ENCODE measurements at places on chromosomes 4 and X. TPM values are rescaled to one million over a fixed set of nuclear protein-coding genes. Genes with fewer than 3 reads are reported as not detected.

The VCX gene
- not detected for total RNA-seq

- H3K36me3 ChIP-seq: no peaks in the 10 kb centered on the region
- H3K4me1 ChIP-seq: no peaks in the 10 kb centered on the region
Measured at GRCh38 chrX:74680836-74681235, 66.4 kb upstream of the RLIM start.

DNA sequence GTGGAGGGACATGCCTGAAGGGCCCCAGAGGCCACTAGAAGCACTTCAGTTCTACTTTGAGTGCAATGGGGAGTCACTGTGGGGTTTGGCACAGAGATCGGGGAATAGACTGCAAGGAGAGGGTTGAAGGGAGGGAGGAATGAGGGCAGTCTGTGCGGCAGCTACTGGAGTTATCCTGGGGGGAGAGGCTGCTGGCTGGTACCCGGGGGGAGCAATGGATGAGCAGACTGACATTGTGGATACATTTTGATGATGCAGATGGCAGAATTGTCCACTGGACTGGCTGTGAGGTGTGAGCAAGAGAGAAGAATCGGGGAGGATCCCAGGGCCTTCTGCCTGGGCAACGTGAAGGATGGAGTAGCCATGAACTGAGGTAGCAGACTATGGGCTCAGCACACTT lies 2.8 kb upstream of the MAMLD1 start:
- H3K4me1 ChIP-seq: peaks cover 20% of the 10 kb centered on the region
- H3K36me3 ChIP-seq: no peaks in the 10 kb centered on the region
- no peak for DNase-seq
- H3K4me3 ChIP-seq: peak overlapping the region; percentile 16
- H3K27ac ChIP-seq: no peak overlapping the region

DNA sequence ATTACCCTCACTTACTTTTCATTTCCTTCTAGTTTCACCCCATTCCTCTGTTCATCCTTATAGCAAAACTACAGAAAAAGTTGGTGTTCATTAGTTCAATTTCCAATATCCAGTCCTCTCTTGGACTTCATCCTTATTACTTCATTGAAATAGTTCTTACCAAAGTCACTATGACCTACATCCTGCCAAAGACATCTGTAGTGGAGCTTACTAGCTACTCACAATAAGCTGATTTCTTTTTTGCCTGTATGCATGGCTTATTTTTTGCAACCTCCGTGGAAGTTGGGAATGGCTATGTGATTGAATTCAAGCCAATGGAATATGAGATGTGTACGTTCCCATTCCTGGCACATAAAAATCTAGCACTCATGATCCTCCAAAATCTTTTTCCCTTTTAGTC lies 4.6 kb upstream of the CDKL2 start:
- H3K27me3 ChIP-seq: peaks cover 7% of the 10 kb centered on the region
- no peak for DNase-seq
- H3K4me1 ChIP-seq: peaks cover 20% of the 10 kb centered on the region
- H3K27ac ChIP-seq: no peak overlapping the region

The ADH1C gene
- not detected for total RNA-seq

The ABCG2 gene
- total RNA-seq: 0.34 TPM

- peaks cover 38% of the 10 kb centered on the region for H3K4me1 ChIP-seq
- peak overlapping the region; percentile 48 for H3K27ac ChIP-seq
- H3K4me3 ChIP-seq: peak overlapping the region; percentile 49
- DNase-seq: peak; percentile 80
Measured at GRCh38 chr4:3047464-3048286, 26.7 kb downstream of the HTT-AS start.

All from activated T-helper 1 cell treated with anti-CD3 and anti-CD28 coated beads, Interleukin-12 subunit alpha, Interleukin-12 subunit beta, Interleukin-2, Interleukin-4 antibody, amounts not matched to agents 30 ng/mL and 10 ng/mL and 1 ng/mL, durations not matched to agents 14 hours and 24 hours and 36 hours (primary cell).